ENCODE measurements at places on chromosomes 2 and 18.

GRCh38 chr2:101253013-101253702 lies 472 bp downstream of the CNOT11 start:
- DNase-seq = no peak

DNA sequence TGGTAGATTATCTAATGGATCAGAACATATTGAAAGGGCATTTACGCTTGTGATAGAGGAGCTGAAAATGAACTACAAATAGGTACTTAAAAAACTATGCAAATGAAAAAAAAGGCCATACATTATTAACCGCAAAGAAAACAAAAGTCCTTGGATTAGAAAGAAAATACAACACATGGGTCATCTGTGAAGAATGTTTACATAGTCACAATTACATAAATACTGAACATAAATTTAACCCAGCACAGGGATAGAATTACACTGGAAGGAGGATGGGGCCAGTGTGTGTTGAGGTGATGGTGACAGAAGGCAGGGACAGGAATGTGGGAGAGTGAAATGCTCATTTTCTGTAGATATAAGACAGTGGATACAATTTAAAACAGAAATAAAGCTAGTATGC lies 6.6 kb downstream of the NTSR2 start:
- no peak for DNase-seq

DNA sequence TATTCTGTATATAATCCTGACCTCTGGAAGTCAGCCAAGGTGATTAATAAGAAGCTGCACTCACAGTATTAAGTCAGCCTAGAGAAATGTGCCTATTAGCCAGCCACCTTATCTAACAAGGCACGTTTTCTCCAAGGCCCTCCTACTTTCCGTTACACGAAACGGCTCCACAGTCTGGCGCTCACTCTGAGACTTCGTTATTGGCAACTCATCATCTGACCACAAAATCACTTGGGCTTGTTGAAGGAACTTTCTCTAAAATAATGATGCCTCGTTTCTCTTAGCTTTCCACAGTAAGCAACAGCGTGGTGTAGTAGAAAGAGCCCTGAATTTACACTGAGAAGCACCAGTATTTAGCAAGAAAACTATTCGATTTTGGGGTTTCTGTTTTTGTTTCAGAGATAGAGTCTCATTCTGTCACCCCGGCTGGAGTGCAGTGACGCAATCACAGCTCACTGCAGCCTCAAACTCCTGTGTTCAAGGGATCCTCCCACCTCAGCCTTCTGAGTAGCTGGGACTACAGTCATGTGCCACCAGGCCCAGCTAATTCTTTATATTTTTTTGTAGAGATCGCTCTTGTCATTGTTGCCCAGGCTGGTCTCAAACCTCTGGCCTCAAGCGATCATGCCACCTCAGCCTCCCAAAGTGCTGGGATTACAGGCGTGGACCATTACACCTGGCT lies 53.6 kb upstream of the SLC14A1 start:
- DNase-seq = peak; percentile 89

DNA sequence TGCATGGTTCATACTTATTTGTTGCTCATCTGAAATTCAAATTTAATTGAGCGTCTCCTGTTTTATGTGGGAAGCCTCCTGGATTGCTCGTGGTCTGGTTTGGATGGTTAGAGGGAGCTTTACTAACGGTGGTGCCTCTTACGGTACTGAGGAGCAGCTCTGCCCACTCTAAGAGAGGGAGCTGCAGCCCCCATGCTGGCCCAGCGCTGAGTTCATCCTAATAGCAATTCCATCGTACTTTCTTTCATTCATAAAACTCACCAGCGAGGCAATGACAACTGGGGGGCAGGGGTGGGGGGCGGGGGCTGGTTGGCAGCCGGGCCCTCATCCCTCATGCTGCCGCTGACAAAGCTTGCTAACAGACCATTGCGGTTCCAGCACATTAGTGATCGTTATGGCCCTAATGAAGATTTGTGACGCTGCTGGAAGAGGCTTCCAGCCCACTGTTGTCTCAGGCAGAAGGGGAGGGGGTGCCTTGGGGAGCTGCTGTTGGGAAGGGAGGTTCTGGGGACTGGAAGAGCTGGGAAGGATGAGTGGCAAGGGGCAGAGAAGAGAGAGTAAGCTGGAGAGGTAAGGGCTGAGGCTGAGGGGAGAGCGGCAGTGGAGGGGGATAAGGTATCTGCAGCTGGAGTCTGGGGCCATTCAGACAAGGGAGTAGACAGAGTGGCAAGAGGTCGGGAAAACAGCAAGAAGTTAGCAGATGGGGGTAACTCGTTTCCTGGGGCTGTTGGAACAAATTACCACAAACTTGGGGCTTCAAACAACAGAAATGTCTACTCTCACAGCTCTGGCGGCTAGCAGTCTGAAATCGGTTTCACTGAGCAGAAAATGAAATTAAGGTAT lies 238.1 kb downstream of the LPIN1 start:
- DNase-seq = no peak

DNA sequence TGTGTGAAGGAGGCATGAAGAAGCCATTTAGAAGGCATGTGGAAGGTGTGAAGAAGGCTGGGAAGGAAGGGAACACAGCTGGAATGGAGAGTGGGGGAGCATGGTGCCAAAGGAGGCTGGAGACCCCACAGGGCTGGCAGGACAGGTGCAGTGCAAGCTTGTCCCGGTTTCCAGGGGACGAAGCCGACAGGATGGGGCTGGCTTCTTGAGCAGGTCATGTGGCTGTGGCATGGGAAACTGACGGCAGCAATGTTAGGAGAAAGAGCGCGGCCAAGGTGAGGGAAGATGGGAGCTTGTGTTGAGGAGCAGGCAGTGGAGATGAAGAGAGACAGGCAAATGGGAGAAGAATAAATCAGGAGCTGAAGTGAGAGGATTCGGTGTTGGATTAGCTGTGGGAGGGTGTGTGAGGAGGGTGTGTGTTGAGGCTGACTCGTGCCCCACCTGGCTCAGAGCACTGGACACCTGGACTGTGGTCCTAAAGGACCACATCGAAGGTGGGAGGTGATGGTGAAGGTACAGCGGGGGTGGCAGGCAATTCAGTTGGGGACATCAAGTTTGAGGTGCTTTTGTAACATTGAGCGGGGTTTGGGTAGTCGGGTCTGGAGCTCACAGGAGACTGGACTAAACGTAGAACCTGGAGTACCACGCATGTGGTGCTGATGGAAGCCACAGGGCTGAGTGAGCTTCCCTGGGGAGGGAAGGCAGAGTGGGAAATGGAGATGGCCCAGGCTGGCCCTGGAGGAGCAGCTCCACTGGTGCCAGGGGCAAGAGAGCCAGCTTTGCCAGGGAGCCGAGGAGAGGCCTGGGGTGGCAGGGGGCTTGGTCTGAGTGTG lies 165.6 kb upstream of the HDAC4 start:
- no peak for DNase-seq

DNA sequence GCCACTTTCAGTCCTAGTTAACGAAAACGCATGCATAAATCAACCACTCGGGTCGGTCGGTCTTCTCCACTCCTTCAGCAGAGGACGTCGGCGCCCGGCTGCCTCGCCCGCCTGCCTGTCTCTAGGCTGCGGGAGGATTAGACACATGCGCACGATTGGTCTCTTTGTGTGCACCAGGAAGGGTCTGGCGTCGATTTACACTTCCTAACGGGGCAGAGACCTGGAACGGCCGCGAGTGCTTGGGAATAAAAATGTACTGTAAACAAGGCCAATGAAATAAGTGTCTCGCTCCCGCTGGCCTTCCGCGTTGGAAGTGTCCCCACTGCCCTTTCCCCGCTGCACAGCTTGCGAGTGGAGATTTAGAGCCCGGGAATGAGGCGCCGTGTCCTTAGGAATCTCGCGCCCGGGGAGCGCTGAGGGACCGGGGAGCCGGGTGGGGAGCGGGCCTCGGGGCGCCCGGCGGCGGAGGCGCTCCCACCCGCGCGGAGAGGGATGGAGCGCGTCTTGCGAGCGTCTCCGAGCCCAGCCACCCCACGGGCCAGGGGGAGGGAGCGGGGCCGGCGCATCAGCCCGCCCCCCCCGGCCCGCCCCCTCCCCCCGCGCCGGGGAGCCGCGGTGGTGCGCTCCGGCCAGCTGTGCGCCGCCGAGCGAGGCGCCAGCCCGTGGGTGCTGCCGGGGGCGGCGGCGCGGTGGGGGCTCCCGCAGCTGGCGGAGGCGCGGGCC lies at the start of gene DOK6:
Gene DOK6 (plus strand): TSS at position 636 of the 723 bp plus-strand sequence.
- peak; percentile 2 for DNase-seq

DNA sequence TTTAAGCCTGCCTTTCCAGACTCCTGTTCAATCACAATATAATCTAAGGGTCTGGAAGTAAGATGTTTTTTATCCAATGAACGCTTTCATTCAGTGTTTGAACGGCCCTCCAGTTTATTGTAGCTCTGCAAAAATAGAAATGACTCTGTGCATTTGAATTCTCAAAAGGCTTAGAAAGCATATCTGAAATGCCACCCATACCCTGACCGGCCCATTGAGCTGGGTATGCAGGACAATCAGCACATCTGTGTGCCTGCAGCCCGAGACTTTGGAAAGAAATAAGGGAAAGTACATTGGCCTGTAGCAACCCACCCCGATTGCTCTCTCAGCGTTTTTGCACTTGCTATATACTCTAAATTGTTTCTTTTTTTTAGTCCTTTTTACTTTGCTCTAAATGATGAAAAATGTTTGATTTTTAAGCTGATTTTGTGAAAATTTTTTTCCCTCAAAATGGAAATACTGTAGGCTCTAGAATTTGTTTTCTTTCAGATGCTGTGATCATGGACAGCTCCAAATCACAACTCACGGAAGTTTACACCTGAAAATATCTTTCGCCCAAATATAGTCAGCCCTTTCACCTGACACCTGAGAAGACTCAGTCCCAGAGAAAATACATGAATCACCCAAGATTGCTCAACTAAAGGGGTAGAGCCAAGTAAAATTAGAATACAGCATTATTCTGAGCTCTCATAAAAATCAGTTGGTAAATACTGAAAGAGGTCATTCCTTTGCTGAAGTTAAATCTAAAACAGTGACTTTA lies 194.5 kb upstream of the SIX3 start:
- no peak for DNase-seq

- DNase-seq = no peak
These were observed 1.3 kb downstream of the DUSP2 start for GRCh38 chr2:96143848-96144480.

DNA sequence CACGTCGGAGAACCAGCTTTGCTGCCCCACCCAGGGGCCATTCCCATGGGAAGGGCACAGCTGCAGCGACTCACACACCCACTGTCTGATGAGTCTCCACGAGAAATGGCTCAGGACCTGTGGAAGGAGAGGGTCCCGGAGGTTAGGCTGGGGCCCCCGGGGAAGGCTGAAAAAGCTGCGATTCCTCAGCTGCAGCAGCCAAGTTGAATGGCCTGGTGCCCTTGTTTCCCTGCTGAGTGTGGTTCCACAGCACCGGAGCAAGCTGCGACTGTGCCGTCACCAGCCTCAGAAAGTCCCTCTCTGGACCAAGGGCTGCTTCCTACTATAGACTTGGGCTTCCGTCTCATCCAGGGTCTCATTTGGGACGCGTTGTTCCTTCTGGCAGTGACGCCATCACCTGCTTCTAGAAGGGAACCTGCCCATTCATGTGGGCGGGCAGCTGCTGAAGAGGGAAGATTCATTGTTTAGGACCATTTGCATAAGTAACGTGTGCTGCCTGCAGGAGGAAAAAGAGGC lies 180.2 kb downstream of the INHBB start:
- DNase-seq = no peak

- no peak for DNase-seq
These were observed 12.7 kb upstream of the ZNF513 start for GRCh38 chr2:27393225-27393624.

DNA sequence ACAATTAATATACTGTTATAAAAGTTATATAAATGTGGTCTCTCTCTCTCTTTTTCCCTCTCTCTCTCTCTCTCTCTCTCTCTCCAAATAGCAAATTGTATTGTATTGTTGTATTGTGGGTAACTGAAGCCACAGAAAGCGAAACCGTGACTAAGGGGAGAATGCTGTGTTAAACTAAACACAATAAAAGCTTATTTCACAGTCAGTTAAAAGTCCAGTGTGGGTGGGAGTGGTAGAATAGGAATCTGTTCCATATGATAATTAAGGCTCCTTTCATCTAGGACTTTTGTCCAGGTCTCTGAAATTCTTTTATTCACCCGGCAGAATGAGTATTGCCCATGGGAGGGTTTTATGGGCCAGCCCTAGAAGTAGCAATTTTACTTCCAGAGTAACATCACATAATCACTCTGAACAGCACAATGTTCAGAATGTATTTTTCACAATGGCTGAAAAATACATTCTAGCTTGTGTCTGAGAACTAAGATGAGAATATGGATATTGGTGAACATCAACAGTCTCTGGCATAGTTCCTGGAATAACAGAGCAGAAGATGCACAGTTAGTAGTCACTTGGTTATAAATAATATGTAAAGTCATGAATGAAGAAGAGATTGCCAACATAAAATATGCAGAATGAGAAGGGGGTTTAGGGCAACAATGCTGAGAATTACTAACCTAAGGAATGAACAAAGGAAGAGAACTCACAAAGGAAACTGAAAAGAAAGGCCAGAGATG lies 399.1 kb downstream of the PLCL1 start:
- DNase-seq = no peak

Measured in KBM-7 (cell line).